ENCODE measurements at places on chromosomes 2 and 18. TPM values are rescaled to one million over a fixed set of nuclear protein-coding genes. Genes with fewer than 3 reads are reported as not detected.

The RAMP1 gene
- 788 TPM for total RNA-seq

The POTEE gene
- total RNA-seq = not detected

The BIRC6 gene
- 110 TPM for total RNA-seq

The C1GALT1C1L gene
- total RNA-seq = 4.3 TPM

The ANO7 gene
- not detected for total RNA-seq

The TACR1 gene
- total RNA-seq = 0.99 TPM

The MTHFD2 gene
- 23.6 TPM for total RNA-seq

The KCNIP3 gene
- 12.0 TPM for total RNA-seq

The HYCC2 gene
- 19.3 TPM for total RNA-seq

The GBX2 gene
- not detected for total RNA-seq

The NEU2 gene
- not detected for total RNA-seq

The ARHGEF4 gene
- 32.4 TPM for total RNA-seq

The CFAP221 gene
- not detected for total RNA-seq

The ALPI gene
- total RNA-seq = not detected

DNA sequence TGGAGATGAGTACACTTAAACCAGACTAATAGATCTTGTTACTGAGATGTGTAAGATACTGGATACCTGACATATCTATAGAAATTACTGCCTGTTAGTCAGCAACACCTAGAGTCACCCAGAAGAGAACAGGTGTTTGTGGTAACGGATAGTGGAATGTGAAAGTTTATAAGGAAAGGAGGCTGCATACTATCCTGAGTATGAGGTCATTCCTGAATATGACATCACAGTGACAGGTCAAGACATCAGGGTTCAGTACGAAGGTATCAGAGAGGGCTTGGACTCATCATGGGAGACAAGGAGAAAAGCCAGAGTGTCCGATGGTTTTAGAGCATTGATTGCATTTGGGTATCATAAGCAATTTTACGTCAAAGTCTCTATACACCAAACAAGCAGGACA is 55.3 kb downstream of the ABCA12 start:
- no peak for DNase-seq

- DNase-seq = no peak
Measured at GRCh38 chr2:39821871-39822270, 42.8 kb upstream of the THUMPD2 start.

- no peak for DNase-seq
Measured at GRCh38 chr2:128682729-128683284, 364.1 kb upstream of the HS6ST1 start.

DNA sequence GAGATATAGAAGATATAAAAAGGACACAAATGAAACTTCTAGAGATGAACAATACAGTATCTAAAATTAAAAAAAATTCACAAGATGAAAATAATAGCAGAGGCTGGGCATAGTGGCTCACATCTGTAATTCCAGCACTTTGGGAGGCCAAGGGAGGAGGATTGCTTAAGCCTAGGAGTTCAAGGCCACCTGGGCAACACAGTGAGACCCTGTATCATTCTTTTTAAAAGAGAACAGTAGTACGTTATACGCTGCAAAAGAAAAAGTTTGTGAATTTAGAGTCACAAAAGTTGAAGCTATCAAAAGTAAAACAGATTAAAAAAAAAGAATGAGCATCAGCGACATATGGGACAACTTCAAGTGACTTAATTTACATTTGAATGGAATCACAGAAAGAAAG is 81.6 kb upstream of the ZFP36L2 start:
- no peak for DNase-seq

DNA sequence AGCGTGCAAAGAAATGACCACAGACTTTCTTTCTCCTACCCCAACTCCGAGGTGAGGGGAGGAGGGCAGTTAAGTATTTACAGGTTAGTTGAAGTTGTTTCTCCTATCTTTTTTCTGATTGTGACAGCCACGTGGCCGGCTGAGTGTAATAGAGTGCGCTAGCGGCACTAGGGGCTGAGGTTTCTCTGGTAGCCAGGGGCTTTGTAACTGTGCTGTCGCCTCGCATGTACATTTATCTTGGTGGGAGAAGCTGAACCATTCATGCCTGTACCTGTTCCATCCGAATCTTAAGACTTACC is 214.1 kb upstream of the STON1 start:
- no peak for DNase-seq

- peak; percentile 93 for DNase-seq
Measured at GRCh38 chr2:120867290-120868241, 131.9 kb downstream of the GLI2 start.

DNA sequence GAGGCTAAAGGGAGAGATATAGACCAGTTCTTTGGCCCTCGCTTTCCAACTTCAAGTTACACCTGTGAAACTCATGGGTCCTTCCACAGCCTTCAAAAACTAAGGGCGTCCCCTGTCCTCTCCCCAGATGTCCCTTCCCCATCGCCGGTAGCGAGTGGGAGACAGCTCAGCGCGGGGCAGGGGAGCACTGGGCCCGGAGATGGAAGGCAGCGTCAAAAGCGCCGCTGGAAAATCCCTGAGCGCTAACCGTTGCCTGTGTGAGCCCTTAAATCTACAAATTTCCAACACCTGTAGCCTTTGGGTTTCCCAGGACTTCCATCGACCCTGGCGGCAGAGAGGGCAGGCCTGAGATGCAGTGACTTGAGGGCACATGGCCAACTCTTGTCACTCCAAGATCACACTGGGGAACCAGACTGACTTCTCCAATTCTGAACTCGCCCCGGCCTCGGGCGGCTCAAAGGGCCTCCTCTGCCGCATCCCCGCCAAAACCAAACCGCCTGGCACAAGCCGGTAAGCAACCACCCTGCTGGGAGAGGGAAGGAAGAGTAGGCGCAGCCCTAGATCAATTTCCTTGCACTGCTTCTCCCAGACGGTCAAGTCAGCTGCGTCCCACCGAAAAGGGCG is 879 bp upstream of the EPAS1 start:
- DNase-seq = peak; percentile 79

DNA sequence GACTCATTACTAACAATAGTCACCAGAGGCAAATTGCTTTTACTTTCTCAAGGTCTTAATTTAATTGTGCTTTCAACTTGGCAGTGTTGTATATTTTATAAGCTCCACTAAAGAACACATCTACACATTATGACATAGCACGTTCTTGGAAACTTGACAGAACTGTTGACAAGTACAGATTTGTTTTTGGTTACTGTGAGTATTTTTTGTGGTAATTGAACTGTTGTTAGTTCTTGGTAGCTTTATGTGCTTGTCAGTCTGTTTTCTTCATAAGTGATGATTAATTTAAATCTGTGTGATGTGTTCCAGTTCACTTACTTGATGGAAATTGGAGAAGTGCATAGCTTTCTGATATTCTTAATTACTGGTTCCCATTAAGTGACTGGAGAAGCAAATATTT is 63.9 kb downstream of the COMMD1 start:
- DNase-seq = no peak

- DNase-seq = no peak
Measured at GRCh38 chr2:224453892-224454291, 52.0 kb upstream of the FAM124B start.

DNA sequence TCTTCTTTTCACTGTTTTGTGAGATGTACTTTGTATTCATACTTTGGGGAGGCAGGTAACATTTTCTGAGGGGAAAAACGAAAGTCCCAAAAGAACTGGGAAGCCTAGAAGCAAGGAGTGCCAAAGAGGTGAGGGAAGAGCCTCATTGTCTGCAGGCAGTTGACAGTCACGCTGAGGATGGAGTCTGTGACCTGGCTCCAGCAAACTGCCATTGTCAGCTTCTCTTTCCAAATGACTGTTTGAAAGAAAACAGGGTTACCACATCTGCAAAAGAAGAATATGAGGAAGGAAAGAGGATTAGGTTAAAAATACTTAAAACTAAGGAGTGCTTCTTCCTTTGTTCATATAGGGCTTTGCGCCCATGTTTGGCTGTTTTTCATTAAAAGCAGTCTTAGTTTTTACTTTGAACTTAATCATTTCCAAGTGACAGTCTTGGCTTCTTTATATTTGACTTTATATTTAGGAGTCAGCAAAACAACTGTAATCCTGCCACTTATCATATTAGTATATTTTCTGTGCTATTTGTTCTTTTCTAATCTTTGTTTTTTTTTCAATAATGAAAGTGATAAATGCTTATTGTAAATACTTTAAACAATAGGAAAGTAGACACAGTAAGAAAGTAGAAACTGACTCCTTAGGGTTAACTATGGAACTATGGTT is 35.0 kb downstream of the CERS6 start:
- no peak for DNase-seq

DNA sequence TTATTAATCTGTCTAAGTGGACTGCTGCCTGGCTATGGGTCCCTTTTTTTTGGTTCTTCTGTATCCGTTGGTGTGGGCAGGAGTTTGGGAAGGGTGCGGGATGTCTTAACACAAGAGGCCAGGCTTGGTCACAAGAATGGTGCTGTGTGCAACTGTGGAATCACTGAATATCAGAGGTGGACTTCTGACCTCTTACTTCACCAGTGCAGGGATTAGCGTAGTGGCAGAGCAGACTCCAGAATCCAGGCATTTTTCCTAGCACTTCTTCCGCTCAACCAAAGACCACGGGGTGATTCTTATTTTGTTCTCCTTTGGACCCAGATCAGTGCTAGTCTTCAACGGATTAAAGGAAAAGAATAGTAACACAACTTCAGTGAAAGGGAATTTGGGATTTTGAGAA is 254.3 kb upstream of the TNP1 start:
- no peak for DNase-seq

- DNase-seq = no peak
Measured at GRCh38 chr2:116718451-116718850, 1096.0 kb upstream of the DDX18 start.

GRCh38 chr2:148593421-148593820 is 51.1 kb upstream of the EPC2 start:
- no peak for DNase-seq

DNA sequence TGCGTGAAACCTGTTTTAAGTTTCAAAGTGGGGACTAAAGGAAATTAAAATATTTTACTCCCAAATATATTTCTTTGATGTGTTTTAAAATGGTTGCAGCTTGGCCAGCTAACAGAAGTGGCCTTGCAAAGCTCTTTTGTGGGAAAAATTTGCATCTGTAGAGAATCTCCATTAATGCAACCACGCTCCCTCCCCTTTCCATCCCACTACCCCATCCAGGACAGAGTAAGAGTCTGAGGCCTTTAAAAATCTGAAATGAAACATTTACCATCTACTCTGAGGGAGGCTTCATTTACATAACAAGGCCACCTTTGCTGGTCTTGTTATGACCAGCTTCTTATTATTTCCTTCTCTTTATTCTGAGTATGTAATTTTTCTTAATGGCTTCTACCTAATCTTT is 63.5 kb downstream of the STAT4 start:
- DNase-seq = no peak

DNA sequence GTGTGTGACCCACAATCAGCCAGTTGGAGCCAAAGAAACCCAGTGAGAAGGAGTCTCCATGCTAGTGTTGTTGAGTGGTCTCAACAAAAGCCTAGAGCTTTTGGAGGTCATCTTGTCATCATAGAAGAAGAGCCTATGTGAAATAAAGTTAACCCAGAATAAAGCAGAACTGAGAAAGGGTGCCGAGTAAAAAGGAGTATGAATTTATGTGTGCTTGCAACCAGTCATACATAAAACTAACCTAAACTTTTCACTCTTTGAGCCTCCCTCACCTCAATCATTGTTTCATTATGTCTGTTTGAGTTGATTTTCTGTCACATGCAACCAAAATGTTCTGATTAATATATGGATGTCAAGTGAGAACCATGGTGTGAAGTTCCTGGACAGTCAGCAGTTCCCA is 599.3 kb upstream of the ZEB2 start:
- no peak for DNase-seq

DNA sequence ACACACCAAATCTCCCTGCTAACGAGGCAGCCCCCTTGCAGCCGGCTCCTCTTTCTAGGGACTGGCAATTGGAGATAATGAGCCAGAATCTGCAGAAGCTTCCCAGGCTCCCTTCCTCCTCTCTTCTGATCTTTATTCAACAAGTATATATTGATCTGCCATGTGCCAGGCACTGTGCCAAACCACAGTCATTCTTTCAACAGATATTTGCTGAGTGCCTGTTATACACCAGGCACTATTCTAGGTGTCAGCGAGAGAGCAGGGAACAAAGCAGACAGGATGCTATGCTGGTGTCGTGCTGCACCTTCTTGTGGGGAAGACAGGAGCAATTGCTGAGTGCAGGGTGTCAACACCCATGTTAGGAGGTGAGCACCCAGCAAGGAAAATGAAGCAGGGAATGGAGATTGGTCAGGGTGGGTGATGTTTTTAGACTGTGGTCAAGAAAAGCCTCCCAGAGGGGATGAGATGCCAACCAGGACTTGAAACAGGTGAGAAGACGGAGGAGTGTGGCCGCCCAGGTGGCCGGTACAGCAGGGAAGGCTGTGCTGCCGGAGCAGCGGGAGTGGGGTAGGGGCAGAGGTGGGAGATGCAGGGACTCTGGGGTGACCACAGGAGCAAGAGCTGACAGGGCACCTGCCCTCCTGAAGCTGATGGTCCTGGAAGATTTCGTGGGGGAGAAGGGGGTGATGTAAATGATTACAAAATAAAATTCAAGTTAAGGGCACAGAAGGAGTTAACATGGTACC is 307.6 kb upstream of the RAB12 start:
- no peak for DNase-seq

DNA sequence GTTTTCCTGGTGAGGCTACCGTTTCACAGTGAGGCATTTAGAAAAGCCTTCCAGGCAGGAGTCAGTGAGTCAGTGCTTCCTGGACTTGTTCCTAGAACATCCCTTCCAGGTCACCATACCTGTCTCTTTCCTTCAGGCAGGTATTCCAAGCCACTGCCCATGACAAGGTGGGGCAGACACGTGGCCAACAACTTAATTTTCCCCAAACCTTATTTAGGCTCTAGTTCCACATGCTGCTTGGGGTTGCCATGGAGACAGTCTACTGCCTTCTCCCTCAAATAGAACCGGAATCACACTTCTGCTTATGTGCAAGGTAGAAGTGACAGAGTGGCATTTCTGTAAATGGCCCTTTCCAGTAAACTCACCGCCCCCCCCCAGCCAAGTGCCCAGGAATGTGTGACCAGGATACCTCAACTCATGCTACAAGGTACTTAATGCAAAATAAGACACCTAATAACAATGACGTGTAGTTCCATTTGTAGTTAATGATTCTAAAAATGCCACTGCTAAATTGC is 258.3 kb downstream of the PRKCE start:
- DNase-seq = no peak

- no peak for DNase-seq
Measured at GRCh38 chr18:32637226-32637625, 135.6 kb downstream of the KLHL14 start.

DNA sequence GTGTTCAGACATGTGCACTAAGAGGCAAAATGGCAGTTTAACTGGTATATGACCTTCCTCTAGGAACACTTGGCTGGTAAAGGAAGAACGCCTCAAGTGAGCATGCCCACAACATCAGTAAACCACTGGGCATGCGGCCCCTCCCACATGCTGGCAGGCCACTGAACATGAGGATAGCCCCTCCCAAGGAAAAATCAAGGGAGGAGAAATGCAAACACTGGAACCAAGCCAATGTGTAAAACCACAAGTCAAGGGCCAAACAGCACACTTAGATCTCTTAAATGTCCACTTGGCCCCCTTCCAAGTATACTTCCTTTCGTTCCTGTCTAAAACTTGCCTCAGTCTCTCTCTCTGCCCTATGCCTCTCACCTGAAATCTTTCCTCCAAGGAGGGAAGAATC is 980.8 kb downstream of the TSN start:
- no peak for DNase-seq

DNA sequence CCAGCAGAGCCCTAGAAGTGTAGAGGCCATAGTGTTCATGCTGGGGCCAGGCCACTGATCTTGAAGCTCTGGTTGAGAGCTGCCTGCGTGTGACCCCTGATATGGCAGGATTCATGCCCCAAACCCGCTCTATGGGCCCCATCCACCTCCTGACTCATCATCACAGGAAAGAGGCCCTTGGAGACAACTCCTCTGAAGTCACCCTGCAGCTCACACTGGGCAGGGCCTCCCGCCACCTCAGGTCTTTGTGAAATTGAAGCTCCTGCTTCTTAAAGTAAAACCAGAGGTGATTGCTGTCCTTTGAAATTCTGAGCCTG is 12.0 kb upstream of the TUBB6 start:
- no peak for DNase-seq

Data from sigmoid colon (tissue), 7 donors.